Immature natural killer cell (primary cell): ENCODE measurements at places on chromosomes 7 and 10. TPM values are rescaled to one million over a fixed set of nuclear protein-coding genes. Genes with fewer than 3 reads are reported as not detected.

CABCOCO1 gene
- not detected for polyA plus RNA-seq

CNNM1 gene
- not detected for polyA plus RNA-seq

CHN2 gene
- polyA plus RNA-seq: 23.9 TPM

CDC14C gene
- polyA plus RNA-seq: not detected

ABCC2 gene
- not detected for polyA plus RNA-seq

EPO gene
- not detected for polyA plus RNA-seq

COBL gene
- not detected for polyA plus RNA-seq

ZPBP gene
- not detected for polyA plus RNA-seq

DYNC1I1 gene
- not detected for polyA plus RNA-seq
